ENCODE measurements at places on chromosomes 1 and 21.

DNA sequence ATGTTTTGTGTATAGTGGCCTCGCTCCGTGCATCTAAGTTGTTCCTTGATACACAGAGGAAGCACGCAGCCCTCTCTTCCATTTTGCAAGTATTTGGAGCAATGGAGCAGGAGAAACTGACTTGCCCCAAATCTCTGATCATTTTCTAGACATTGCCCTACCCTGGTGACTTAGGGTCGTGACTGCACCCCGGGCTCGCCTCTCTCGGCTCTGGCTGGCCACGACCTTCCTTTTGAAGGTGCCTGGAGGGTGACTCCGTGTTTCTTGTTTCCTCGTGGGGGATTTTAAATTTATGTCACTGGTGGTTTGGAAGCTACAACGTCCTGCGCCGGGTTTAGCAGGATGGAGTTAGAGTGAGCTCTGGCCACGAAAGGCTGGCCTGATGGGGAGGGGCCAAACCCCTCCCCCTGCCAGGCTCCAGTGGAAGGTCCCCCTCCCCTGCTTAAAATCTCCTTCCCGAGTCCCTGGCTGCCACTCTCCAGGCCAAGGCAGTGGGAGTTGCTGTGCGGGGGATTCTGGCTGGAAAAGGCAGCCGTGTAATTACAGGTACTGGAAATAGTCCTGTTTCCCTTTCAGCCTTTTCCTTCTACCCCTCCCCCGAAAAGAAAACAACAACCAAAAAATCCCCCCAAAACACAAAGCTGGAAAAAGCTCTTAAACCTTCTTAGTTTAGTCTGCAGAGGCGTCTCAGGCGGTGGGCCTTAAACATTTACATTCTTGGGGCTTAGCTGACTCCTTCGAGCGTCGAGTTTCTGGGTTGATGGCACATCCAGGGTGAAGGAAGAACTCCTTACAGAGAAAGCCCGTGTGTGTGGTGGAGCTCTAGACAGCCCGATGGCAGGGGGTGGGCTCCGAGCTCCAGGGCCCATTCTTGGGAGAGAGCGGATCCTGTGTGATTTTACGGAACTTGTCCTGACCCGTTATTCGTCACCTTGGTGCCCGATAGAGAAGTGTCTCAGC, 28.1 kb downstream of the SPSB1 start:
- DNase-seq = no peak

GRCh38 chr21:33762803-33763581, 120.7 kb downstream of the ITSN1 start:
- DNase-seq = no peak

DNA sequence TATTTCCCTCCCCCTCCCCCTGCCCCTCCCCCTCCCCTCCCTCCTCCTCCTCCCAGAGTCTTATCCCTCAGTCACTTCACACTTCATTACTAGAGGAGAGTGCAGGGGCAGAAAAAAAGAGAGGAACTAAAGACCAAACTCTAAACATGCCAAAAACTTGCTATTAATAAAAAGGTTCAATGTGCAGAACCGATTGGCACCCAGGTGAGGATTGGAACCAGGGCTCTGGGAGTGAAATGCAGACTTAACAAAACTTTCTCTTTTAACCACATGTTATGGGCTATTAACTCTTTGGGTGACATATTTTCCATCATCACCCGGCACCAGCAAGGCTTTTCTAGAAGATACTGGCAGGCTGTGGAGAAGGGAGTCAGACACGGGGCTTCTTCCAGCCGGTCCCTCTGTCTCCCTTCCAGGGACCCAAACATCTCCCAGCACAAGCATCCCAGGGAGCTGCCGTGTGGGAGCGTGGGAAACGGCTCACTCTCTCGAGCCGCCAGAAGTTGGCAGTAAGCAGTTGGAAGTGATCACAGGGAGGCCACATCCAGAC, 13.6 kb downstream of the NID1 start:
- no peak for DNase-seq

DNA sequence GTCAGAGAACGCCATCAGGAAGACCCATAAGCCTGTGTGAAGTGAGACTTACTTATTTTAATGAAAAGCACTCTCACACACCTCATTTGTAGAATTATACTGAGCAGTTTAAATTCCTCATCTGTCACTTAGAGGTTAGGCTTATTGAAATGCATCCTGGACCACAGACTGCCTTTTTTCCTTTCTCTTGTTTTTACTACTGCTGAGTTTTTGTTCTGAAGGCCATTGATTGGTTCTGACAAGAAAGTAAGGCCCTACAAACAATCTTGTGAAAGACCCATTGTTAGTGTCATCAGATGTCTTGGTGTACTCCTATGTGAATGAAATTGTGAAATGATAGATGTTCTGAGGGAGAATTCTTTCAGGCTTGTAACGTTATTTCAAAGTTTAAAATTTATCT, 1343.3 kb upstream of the ADGRL2 start:
- DNase-seq = no peak

DNA sequence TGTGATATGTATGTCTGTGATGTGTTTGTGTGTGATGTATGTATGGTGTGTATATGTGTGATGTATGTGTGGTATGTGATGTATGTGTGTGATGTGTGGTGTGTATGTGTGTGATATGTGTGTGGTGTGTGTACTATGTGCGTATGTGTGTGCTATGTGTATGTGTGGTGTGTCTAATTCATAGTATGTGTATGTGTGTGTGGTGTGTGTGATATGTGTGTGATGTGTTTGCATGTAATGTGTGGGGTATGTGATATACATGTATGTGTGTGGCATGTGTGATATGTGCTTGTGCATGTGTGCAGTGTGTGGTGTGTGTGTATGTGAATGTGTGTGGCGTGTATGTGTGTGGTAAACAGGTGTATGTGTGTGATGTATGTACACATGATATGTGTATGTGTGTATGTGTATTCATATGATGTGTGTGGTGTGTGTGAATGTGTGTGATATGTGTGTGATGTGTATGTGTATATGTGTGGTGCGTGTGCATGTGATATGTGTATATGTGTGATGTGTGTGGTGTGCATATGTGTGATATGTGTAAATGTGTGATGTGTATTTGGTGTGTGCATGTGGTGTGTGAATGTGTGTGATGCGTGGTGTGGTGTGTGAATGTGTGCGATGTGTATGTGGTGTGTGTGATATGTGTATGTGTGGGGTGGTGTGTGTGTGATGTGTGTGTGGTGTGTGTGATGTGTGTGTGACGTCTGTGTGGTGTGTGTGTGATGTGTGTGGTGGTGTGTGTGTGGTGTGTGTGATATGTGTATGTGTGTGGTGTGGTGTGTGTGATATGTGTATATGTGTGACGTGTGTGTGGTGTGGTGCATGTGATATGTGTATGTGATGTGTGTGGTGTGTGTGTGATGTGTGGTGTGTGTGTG, 8.0 kb upstream of the PCBP3 start:
- no peak for DNase-seq

DNA sequence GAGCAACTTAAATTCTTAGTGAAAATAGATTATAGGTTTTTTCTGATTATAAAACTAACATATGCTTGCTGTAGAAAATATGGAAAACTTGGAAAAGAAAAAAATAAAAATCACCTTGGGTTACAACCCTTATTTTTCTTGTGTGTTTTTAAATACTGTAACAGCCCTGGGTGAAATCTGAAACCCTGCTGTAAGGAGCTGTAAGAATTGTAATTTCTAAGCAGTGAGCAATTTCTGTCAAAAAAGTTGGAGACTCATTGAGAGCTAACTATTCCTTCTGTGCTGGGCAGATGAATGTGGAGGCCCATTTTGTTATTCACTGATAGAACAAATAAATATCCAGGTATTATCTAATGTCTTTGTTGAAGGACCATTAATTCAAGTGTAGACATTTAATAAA, 42.6 kb downstream of the ADCY10 start:
- DNase-seq = no peak

- peak; percentile 5 for DNase-seq
These were observed 1.1 kb downstream of the ERO1B start for GRCh38 chr1:236280438-236281197.

DNA sequence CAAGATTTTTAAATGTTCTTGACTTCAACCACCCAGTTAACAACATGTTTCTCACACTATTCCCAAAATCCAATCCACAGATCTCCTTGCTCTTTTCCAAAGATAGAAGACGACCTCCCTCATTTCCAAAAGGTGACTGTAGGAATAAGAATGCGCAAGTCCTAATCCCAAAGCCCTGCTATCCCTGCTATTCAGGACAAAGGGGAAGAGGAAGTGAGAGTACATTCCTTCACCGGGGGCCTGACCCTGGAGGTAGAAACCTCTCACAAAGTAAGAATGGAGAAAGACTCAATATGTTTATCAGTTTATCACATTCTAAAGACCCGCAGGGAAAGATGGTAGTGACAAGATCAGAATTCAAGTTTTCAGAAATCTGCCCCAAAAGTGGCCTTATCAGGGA, 55.7 kb downstream of the PLEKHA6 start:
- no peak for DNase-seq

- DNase-seq = no peak
These were observed 196.1 kb downstream of the AMY1C start for GRCh38 chr1:103945774-103946173.

DNA sequence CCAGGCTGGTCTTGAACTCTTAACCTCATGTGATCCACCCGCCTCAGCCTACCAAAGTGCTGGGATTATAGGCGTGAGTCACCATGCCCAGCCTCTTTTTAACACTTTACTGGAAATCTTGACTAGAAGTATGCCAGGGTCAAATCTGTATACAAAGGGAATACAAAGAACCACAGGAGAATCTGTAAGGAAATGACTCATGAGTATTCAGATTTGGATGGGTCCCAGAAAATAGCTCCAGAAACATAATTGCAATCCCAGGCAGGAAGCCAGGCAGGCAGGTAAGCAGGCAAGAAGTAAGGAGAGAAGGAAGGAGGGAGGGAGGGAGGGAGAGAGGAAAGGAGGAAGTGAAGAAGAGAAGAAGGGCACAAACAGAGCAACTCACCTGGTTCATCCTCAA, 22.8 kb upstream of the TIAM1 start:
- no peak for DNase-seq
